ENCODE measurements at places on chromosomes 6 and 20.
A peak's percentile ranks its signal among the peaks of the same experiment; 100 is the strongest.

GRCh38 chr6:163192591-163192990, 221.9 kb upstream of the QKI start:
- no peak for DNase-seq

DNA sequence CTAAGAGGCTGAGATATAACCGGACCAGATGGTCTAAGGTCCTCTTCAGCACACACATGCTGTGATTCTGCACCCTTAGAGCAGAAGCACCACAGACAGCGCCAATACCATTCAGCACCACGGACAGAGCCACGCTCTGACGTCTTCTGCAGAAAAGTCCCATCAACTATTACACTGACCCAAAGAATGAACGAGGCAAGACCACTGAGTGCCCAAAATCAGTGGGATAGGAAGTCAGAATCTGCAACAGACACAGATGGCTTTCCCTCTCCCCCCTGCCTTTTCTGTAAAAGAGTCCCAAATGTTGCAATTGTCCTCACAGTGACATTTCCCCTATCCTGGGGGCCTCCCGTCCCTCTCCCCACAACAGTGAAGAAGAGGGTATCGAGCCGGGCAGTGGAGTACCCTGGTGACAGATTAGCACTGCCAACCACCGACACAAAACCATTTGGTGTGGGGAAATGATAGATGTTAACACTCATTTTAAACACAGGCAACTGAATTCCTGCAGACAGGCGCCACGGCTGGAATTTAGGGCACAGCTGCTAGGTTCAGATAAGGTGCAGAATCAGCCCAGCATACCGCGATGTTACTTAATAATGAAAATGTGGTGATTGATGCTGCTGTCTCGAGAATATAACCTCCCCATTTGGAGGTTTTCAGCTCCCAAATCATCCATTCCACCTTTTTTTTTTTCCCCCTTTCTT, 66.6 kb upstream of the CTNNBL1 start:
- DNase-seq, result no peak

- DNase-seq, result peak; percentile 74
These were observed 38.3 kb upstream of the HMGCLL1 start for GRCh38 chr6:55617272-55617671.

DNA sequence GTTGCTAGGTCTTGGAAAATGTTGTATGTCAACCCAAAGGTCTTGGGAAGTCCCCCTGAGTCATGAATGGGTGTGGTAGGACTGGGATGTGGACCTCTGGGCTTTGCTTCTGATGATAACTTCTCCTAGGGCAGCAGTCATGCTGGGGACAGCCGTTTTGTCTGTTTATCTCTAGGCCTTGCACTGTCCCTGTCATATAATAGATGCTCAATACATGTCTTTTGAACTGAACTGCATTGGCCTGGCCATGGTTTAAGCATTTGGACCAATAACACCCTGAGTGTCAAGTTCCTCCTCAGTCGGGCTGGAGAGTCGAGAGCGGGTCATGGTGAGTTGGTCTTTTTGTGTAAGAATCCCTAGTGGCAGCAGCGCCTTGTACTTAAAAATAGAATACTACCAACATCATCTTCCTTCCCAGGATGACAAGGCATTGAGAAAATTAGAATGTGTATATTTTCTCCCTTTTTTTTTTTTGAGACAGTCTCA, 43.1 kb downstream of the E2F3 start:
- DNase-seq, result no peak

GRCh38 chr6:84501315-84501714, 263.1 kb downstream of the TBX18 start:
- DNase-seq, result no peak

DNA sequence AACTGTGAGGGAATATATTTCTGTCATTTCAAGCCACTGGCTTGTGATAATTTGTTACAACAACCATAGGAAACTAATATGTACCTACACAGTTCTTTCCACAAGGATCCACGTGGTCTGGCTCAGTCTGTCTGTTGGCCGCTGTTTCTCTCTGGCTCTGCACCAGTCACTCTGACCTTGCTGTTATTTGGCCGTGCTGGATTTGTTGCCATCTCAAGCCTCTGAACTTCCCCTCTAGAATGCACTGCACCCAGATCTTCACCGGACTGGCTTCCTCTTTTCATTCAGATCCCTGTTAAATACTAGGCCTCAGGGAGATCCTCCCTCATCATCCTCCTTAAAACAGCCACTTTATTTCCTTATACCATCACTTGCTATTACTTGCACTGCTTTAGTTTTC, 446.8 kb downstream of the TFAP2B start:
- no peak for DNase-seq

GRCh38 chr20:4160761-4161305, 145.5 kb upstream of the RNF24 start:
- no peak for DNase-seq

- DNase-seq, result peak; percentile 42
These were observed 255.4 kb upstream of the IRAK1BP1 start for GRCh38 chr6:78611886-78612480.

- no peak for DNase-seq
These were observed 92.9 kb upstream of the SHLD1 start for GRCh38 chr20:5657190-5657875.

DNA sequence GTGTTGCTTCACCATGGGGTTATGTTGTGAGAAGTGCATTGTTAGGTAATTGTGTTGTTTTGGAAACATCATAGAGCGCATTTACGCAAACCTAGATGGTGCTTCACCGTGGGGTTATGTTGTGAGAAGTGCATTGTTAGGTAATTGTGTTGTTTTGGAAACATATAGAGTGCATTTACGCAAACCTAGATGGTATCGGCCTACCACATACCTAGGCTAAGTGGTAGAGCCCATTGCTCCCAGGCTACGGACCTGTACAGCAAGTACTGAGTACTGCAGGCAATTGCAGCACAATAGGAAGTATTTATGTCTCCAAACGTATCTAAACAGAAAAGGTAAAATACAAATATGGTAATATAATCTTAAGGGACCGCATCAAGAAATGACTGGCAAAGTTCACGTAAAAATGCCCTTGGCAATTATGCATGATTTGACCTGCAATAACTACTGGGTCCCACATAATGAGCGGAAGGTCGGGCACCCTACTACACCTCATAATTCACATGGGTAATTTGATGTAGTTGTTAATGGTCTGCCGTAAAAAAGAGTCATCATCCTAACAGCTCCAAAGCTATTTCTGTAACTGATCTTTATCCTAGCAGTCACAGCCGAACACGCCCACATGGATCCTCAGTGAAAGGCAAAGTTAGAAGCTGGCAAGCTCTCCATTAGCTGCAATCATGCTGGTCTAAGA, 76.0 kb downstream of the RSPH3 start:
- DNase-seq, result peak; percentile 97
